HL-60 (cell line): ENCODE measurements at places on chromosomes 3 and 15.

DNA sequence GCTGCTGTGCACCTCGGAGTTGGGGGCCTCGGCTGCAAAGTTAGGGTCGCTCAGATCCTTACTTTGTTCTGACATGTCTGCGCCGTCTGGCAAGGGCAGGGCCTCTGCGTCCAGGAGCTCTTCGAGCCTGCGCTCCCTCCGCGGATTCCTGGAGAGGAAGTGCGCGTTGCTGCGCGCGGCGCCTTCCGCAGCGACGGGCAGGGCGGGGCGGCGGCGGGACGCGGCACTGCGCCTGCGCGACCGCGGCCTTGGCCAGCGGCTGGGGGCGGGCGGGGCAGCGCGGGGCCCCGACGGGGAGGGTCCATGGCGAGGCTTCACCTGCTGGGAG lies at the start of gene NDN:
NDN (minus strand) TSS at position 163 of the 328 bp plus-strand sequence; CDS start at position 75, 88 bp downstream.
- DNase-seq: no peak

- no peak for DNase-seq
These were observed 177.3 kb downstream of the KLF13 start for GRCh38 chr15:31503758-31504461.

DNA sequence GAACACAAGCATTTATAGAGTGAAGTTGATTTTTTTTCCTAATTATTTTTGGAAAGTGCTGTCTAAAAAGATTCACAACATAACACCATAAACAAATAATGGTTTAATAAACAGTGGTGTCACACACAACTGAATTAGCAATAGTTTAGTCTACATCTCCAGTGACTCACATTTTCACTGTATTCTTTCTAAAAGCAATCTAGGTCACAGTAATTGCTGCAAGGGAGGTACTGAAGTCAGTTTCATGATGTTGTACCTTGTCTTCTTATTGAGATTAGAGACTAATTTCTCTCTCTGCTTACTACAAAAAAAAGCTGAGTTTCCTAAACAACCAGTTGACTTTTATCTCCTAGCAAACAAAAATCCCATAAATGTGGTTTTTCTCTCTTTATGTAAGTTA lies 29.6 kb downstream of the PLSCR4 start:
- DNase-seq: no peak

- no peak for DNase-seq
These were observed 10.2 kb downstream of the KBTBD13 start for GRCh38 chr15:65086680-65087111.
